ENCODE measurements at places on chromosomes 3 and 15. TPM values are rescaled to one million over a fixed set of nuclear protein-coding genes. Genes with fewer than 3 reads are reported as not detected.

Gene CKMT1B
- 3.4 TPM for total RNA-seq

Gene ANKUB1
- not detected for total RNA-seq

Gene CYP11A1
- not detected for total RNA-seq

Gene CLDN16
- not detected for total RNA-seq

Gene NOX5
- 0.30 TPM for total RNA-seq

Gene THPO
- total RNA-seq, result not detected

Gene PGBD4
- total RNA-seq, result 1.2 TPM

Gene CATSPER2
- 0.80 TPM for total RNA-seq

Gene BCL2A1
- total RNA-seq, result 18.7 TPM

Gene KBTBD13
- not detected for total RNA-seq

Gene PLA2G4D
- not detected for total RNA-seq

Gene CHAC1
- total RNA-seq, result 7.5 TPM

Gene TMEM40
- 0.88 TPM for total RNA-seq

Gene CLEC3B
- not detected for total RNA-seq

Gene GP9
- not detected for total RNA-seq

Gene PYGO1
- total RNA-seq, result 7.4 TPM

Gene SPESP1
- not detected for total RNA-seq

Gene SAMMSON
- total RNA-seq, result not detected

Gene UROC1
- total RNA-seq, result not detected

Gene VIPR1
- total RNA-seq, result 0.90 TPM

Gene NDN
- total RNA-seq, result 0.09 TPM
